ENCODE measurements at places on chromosomes 11 and 22.

DNA sequence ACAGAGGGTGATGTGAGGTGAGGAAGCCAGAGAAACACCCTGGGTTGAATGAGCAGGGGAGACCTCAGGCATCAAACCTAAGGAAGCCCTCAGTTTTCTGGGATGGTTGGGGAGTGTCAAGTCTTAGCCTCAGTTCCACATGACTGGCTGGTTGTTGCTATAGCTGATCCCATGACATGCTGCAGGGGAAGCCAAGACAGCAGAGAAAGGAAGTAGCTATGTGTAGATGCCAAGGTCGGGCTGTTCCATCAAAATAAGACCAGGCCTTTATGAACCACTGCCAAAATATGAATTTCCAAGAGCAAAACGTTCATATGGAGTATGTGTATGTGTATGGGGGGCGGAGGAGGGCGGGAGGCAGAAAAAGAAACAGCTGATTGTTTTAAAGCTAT is 11.6 kb downstream of the CD59 start:
- DNase-seq, result no peak

DNA sequence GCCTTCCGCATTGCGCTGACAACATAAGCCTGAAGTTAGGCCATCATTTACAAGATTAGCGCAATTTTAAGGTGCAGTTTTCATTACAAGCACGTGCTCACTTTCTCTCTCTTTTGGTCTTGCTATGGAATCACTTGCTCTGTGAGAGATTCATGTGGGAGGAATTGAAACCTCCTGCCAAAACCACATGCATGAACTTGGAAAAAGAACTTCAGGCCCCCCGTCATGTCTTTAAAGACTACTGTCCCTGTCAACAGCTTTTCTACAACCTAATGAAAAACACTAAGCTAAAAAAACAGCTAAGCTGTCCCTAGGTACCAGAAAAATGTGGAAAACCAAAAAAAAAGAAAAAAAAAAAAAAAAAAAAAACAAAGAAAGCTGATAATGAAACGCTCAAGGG is 1707.6 kb upstream of the RAG2 start:
- DNase-seq, result no peak

DNA sequence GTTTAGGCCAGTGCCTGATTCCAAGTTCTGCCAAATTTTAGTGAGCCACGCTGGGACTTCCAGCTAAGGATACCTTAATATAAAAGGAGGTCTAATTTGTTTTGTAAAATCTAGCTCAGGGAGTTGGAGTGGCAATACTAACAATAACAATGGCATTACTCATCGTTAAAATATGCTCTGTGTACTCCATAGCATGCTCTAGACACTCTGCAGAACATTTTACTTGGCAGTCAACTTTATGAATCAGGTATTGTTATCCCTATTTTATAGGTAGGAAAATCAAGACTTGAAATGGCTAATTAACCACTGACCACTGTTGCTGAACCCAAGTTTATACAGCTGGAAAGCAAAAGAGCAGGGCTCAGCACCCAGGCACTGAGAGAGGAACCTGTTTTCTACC is 485.0 kb upstream of the KIRREL3 start:
- DNase-seq, result no peak

GRCh38 chr22:44542561-44543222 is 44.7 kb upstream of the RTL6 start:
- no peak for DNase-seq

GRCh38 chr11:62702246-62702645 is 5.0 kb downstream of the BSCL2 start:
- DNase-seq, result no peak

DNA sequence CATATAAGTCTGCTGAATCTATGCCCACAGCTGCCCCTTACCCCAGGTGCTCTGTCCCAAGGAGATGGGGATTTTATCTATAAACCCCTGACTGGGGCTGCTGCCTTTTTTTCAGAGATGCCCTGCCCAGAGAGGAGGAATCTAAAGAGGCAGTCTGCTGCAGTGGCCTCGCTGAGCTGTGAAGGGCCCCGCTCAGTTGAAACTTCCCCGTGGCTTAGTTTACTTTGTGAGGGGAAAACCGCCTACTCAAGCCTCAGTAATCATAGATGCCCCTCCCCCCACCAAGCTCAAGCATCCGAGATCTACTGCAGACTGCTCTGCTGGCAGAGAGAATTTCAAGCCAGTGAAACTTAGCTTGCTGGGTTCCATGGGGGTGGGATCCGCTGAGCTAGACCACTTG is 7.4 kb upstream of the SCGB1D4 start:
- no peak for DNase-seq

- DNase-seq, result no peak
Observed at GRCh38 chr22:47784367-47784983, 1022.0 kb downstream of the TBC1D22A start.

GRCh38 chr11:114215428-114215827 is 80.8 kb upstream of the NNMT start:
- DNase-seq, result no peak

GRCh38 chr22:32281072-32281471 is 25.9 kb upstream of the SLC5A4 start:
- DNase-seq, result no peak

Data from stimulated activated CD8-positive, alpha-beta memory T cell treated with anti-CD3 and anti-CD28 coated beads, Interleukin-7, amount 100 ng/mL, for 24 hours (primary cell).